ENCODE measurements at places on chromosomes 16 and 17.

DNA sequence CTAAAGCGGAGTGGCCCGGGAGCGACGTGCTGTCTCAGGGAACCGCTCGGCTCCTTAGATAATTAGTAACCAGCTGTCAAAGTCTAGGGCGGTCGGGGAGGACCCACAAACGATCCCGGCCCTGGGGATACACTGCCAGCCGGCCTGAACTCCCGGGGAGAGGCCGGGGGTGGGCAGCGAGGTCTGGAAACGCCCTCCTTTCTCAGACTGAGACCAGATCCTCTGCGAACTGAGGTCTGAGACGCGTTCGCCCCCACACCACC lies 1.3 kb downstream of the HNF1B start:
- no peak for DNase-seq

- no peak for DNase-seq
These were observed at the start of gene HSD11B2 for GRCh38 chr16:67430977-67431774. Gene HSD11B2, plus strand, starts transcription at chr16:67431121. Its CDS starts 128 bp downstream, at chr16:67431249.

GRCh38 chr17:65529761-65530522 lies 31.5 kb downstream of the AXIN2 start:
- no peak for DNase-seq

GRCh38 chr16:84553873-84554399 lies 49.5 kb upstream of the MEAK7 start:
- no peak for DNase-seq

DNA sequence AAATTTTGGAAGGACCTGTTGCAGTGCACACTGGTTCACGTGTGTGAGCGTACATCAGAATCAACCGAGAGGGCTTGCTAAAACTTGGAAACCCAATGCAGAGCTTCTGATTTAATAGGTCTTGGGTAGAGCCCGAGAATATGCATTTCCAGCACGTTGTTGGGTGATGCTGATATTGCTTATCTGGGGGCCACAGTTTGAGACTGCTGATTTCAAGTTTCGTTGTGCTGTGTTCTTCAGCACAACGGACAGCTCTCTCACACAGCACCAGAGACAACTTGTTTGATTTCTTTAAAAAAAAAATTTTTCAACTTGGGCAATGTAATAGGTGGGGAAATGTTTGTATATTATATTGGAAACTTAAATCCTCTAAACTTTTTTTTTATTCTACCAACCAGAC lies 9.4 kb downstream of the OR4D2 start:
- DNase-seq, result no peak

DNA sequence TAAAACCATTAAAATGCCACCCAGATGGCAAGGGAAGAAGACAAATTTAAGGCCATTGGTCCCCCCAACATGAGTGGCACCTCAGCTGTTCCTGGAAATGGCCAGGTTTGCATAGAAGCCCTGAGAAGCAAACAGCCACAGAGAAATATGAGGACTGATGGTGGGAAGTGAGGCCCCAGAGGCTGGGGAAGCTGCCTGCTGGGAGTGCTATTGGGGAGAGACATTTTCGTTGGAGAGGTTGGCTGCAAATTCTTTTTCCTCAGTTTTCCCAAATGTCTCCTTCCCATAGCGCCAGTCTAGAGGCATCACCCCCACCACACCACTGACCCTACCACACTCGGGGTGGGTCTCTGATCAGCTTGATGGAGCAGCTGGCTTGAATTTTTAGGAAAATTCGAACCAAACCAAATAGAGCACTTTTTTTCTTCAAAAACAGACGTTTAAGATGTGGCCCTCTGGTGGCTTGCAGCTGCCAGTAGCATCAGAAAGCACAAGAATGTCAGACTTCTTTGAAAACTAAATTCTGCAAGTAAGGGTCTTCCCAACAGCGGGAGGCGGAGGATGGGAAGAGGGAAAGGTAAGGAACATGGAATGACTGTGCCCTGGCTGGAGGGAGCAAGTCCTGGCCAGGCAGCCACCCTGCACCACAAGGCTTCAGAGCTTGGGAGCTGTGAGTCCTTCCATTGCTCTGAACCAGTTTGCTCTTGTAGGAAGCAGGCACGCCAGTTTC lies 13.2 kb upstream of the SLC12A3 start:
- DNase-seq, result no peak

DNA sequence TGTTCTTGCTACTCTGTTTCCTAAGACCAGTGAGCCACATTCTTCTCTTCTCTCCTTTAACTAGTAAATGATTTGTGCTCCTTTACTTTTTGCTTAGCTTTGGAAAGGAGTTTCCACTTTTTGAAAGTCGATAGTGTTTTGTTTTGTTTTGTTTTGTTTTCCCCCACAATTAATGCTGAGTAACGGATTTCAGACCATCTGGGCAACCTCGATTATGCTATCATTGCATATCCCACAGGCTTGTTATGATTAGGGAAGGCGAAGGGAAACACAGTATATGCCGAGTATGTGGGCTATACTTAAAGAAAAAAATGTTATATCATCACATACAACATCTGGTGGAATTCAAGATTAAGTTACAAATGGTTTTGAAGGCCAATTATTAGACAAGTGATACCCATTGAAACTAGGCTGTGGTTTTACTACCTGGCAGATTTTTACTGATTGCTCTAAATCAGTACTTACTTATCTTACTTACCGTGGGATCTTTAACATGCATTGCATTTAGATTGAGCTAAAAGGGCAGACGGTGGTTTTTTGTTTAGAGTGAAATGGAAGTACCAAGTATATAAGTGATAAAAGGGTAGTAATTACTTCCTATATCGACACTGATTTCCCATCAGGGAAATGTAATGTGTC lies 361.3 kb upstream of the SOX9 start:
- DNase-seq, result no peak

DNA sequence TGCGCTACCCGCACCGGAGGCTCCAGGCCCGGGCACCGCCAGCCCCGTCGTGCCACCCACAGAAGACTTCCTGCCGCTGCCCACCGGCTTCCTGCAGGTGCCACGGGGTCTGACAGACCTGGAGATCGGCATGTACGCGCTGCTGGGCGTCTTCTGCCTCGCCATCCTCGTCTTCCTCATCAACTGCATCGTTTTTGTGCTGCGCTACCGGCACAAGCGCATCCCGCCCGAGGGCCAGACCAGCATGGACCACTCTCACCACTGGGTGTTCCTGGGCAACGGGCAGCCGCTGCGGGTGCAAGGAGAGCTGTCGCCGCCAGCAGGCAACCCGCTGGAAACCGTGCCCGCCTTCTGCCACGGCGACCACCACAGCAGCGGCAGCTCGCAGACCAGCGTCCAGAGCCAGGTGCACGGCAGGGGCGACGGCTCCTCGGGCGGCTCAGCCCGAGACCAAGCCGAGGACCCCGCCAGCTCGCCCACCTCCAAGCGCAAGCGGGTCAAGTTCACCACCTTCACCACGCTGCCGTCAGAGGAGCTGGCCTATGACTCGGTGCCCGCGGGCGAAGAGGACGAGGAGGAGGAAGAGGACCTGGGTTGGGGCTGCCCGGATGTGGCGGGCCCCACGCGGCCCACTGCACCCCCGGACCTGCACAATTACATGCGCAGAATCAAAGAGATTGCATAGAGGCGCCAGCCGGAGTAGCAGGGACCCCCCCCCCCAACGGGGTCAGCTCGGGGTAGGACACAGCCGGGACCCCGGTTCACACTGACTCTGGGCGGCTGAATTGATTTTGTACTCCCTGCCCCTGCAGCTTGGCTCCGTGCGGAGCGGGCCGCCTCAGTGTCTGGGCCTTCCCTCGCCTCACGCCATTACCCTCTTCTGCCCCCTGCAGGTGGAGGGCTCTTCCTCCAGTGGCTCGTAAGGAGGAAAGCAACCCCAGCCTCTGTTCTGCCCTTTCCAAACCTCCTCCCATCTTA lies 58.5 kb downstream of the TMEM132E start:
- DNase-seq, result peak; percentile 51

DNA sequence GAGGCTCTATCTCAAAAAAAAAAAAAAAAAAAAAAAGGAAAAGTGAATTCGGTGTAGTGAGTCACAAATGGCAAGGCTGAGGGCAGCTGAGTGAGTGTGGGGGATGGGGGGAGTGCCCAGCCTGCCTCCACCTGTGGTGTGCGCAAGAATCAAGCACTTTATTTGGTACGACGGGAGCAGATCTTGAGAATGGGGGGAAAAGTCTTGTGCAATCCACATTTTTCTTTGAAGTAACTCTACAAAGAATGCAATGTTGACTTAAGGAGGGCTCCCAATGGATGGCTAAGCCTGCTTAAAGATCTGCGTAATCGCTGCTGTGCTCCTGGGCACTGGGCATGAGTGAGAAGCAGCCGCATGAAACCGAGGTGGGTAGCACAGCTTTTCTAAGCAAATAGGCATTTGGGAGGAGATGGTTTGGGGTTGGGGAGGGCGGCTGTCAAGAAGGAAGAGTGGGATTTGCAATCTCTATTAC lies 28.2 kb downstream of the ATP2C2 start:
- DNase-seq, result no peak

GRCh38 chr17:61335845-61336655 lies 63.6 kb upstream of the TBX2 start:
- DNase-seq, result no peak

- no peak for DNase-seq
These were observed 14.8 kb downstream of the PDP2 start for GRCh38 chr16:66894948-66895688.

DNA sequence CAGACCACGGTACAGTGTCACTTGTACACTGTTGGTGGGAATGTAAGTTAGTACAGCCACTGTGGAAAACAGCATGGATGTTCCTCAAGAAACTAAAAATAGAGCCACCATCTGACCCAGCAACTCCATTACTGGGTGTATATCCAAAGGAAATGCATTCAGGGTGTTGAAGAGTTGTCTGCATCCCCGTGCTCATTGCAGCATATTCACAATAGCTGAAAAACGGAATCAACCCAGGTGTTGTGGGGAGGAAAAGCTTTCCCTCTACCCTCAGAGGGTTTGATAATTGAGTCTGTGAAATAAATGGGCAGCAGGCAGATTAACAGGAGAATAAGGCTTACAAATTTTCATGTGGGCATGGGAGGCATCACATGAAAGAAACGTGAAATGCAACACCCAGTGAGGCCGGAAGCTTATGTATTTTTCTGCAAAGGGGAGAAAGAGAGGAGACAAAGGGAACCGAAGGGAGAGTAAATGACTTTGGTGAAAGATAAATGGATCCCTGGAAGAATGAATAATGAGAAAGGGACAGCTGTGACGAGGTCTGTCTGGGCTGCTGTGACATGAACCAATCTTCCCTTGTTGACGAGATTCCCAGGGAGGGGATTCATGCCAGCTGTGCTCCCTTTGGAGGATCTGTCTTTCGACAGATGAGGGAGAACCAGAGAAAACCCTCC lies 106.2 kb downstream of the KCNJ12 start:
- no peak for DNase-seq

GRCh38 chr17:69960755-69961154 lies 114.3 kb upstream of the KCNJ16 start:
- DNase-seq, result no peak

DNA sequence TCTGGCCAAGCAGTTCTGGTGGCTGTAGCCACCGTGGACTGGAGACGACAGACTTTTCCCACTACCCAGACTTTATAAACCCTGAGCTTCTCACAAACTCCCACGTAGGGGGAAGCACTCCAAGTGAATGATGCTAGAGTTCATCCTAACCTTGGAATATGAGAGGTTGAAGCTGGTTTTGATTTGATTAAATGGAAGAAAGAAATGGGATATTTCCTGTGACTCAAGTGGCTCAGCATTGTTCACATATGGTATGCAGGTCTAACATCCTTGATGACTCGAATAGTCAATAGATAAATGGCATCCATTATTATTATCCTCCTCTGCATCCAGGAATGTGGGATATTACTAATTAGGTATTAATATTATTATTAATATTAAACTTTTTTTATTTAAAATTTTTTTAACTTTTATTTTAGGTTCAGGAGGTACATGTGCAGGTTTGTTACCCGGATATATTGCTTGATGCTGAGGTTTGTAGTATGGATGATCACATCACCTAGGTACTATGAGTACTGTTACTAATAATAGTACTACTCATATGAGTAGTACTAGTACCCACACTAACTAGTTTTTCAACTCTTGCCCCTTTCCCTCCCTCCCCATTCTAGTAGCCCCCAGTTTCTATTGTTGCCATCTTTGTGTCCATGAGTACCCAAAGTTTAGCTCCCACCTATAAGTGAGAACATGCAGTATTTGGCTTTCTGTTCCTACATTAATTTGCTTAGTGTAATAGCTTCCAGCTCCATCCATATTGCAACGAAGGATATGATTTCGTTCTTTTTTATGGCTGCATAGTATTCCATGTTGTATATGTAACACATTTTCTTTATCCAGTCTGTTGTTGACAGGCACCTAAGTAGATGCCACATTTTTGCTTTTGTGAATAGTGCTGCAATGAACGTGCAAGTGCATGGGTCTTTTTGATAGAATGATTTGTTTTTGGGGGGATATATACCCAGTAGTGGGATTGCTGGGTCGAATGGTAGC lies 22.9 kb downstream of the PIK3R6 start:
- no peak for DNase-seq

- DNase-seq, result no peak
These were observed 241.7 kb downstream of the SOX9 start for GRCh38 chr17:72362376-72363088.

DNA sequence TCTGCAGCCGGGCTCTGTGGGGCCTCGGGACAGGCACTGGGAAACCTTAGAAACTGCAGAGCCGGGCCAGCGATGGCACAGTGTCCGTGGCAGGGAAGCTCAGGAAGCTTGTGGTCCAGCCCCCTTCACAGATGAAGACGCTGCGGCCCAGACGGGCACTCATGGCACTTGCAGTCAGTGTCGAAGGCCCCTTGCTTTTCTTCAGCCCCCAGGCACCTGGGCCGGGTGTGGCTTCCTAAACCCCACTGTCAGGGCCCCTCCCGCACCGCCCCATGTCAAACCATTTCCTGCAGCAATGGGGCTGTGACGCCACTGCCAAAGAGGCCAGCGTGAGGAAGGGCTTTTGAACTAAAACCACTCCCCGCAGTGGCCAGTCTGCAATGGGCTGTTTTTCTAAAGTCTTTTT lies 164.0 kb downstream of the LAT start:
- peak; percentile 77 for DNase-seq

DNA sequence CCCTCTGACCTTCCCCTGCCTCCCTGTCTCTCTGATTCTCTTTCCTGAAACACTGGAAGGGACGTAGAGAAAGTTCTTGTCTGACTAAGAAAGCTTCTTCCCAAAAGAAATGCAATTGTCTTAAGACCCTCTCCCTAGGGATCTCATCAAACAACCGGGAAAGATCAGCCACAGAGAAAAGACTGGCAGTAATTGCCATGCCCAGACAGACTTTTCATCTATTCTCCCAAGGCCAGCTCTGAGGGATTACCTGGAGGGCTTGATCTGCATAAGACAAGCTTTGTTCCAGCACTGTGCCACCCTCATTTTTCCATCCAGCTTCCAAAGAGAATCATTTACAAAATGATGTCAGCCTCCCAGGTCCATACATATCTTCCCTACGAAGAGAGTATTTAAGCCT lies 38.8 kb upstream of the HS3ST3A1 start:
- no peak for DNase-seq

DNA sequence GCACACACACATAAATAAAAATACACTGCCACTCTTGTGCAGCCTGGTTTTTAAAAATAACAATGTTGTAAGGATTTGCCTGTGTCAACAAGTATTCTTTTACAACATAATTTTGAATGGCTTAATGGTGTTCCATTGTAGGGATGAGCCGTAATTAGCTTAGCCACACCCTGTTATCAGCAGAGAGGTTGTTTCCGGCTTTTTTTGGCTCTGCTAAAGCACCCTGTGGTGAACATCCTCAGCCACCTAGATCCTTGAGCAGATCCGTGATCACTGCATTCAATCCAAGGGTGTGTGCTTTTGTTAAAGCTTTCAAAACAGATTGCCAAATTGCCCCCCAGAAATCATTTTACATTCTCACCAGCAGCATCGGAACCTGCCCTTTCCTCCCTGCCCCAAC lies 7.0 kb downstream of the KATNB1 start:
- no peak for DNase-seq
